Stimulated activated CD4-positive, alpha-beta T cell treated with anti-CD3 and anti-CD28 coated beads, Interleukin-2, amount 100 ng/mL, for 48 hours (primary cell): ENCODE measurements at places on chromosomes 12 and 14.

DNA sequence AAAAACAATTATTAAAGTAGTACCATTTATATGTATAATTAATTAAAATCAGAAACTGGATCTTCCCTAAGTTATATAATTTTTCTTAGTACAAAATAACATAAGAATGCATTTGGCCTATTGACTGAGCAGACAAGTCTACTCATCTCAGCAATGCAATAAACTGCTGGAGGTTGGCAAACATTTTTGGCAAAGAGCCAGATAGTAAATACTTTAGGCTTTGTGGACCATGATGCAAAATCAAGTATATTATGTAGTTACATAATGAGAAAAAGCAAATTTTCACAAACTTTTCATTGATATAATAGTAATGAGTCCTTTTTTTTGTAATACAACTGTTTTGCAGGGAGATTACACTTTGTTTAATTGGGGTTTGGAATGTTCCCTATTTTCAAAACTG is 30.9 kb downstream of the ERGIC2 start:
- DNase-seq = no peak

- DNase-seq = no peak
Measured at GRCh38 chr14:95255487-95255886, 64.2 kb downstream of the CLMN start.

GRCh38 chr12:63103494-63104131 is 47.4 kb downstream of the AVPR1A start:
- DNase-seq = peak; percentile 1

DNA sequence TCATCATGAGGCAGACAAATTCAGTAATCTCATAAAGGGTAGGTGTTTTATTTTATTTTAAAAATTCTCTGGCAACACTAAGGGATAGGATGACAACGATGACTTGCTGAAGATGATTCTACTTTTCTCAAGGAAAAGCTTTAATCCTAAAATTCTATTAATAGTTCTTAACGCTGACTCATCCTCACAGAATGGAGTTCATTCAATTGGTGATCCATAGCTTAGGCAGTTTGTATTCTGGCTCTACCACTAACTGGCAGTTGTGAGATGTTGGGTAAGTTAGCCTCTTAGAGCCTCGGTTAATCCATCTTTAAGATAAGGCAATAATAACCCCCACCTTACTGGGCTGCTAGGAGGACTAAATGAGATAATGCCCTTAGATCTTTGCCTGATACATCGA is 116.3 kb downstream of the RTN1 start:
- DNase-seq = no peak

- DNase-seq = no peak
Measured at GRCh38 chr14:58258156-58258555, 13.5 kb downstream of the PSMA3 start.

DNA sequence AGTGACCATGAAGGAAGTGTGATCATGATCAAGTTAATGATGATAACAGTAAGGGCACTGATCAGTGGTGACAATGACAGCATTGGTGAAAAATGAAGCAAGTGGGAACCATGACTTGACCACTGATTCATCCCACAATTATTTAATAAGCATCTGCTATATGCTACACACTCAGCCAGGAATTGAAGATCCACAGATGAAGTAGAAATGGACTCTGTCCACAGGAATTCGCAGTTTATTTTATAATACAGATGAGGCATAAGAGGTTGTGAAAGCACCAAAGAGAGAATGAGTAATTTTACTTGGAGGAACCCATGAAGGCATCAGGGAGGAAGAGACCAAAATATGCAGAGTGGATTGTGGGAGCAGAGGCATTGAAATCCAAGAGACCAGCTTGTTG is 33.8 kb upstream of the SMUG1 start:
- DNase-seq = no peak

- no peak for DNase-seq
Measured at GRCh38 chr12:83985084-83985483, 927.5 kb downstream of the SLC6A15 start.

DNA sequence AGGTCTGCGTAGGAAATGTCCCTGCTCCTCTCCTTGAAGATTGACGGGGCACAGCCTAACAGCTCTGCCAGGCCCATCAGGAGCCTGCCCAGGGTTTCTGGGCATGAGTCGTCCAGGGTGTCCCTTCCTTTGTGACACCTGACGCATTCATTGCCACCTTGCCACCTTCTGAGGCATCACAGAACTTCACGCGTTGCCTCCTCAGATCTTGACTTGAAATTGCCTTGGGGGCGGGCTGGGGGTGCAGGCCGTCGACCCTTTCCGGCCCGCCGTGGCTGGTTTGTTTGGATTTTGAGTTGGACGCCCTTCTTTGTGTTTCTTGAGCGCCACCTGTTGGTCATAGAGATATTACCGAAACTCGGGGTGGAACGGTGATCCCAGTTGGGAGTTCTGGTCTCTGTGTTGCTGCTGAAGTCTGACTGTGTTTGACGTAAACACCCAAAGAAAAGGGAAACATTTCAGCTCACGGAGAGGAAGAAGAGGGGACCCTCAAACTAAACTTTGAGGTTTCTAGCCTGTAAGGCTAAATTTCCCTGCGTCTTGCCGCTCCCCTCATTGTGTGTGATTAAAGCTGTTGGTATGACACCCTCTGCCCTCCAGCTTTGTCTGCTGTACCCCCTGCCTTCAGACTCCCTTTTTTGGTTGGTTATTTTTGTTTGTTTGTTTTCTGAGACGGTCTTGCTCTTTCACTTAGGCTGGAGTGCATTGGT is 44.6 kb downstream of the MLXIP start:
- peak; percentile 72 for DNase-seq

DNA sequence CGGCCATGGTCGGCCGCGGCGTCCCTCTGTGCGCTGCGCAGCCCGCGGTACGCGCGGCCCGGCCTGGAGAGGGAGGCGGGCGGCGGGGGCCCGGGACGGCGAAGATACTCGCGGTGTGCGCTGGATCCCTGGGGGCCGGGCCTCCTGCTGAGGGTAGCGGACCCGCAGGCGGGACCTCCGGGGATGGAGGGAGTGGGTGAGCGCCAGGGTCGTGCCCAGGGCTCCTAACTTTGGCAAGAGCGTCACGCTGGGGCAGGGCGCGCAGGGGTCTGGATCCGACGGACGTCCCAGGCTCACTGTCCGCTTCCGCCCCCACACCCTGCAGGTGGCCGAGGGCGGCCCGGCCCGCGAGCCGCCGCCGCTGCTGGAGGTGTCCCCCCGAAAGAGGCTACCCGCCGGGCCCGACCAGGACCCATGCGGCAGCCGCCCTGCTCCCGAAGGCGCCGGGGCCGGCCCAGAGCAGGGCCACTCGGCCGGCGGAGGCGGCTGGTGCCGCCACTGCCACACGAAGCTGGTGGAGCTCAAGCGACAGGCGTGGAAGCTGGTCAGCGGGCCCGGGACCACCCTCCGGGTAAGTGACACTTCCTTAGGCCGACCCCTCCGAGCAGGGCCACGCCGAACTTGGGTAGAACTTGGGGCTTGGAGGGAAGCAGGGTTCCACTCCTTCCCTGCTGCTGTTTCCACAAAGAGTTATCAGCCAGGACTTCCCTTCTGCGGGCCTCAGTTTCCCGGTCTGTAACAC is 502 bp downstream of the KIF26A start:
- DNase-seq = no peak

- DNase-seq = no peak
Measured at GRCh38 chr14:24913021-24913420, 136.9 kb downstream of the STXBP6 start.

DNA sequence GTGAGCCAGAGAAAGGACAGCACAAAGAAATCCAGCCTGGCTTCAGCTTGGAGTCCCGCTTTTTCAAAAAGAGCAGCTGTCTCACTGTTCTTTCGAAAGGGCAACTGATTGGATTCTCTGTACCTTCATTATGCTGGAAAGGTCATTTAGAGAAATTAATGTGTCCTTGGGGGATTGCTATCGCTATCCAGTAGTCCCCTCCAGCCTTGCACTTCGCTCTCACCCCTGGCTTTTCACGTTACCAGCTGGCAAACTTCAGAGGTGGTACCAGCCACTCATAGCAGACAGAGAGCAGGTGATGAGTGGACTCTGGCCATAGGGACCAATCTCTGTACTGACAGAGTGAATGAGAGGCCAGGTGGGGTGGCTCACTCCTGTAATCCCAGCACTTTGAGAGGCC is 11.8 kb upstream of the NUAK1 start:
- DNase-seq = no peak

- DNase-seq = no peak
Measured at GRCh38 chr14:75443203-75443969, 15.6 kb downstream of the JDP2 start.

GRCh38 chr12:90858252-90858651 is 96.7 kb downstream of the CCER1 start:
- DNase-seq = no peak

DNA sequence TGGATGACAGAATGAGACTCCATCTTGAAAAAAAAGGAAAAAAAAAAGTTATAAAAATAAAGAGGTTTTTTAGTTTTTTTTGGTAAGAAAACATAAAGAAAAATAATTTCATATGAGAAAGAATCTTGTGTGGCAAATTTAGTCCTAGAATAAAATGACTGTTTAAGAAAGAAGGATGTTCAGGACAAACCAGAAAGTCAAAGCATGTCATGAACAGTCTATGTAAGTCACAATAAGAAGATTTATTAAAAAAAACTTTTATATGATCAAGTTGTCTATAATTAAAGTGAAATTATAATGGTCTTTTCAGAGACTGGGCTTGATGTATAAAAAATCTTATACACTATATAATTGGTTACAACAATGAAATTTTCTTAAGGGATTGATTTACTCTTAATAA is 68.1 kb upstream of the HECTD1 start:
- no peak for DNase-seq

DNA sequence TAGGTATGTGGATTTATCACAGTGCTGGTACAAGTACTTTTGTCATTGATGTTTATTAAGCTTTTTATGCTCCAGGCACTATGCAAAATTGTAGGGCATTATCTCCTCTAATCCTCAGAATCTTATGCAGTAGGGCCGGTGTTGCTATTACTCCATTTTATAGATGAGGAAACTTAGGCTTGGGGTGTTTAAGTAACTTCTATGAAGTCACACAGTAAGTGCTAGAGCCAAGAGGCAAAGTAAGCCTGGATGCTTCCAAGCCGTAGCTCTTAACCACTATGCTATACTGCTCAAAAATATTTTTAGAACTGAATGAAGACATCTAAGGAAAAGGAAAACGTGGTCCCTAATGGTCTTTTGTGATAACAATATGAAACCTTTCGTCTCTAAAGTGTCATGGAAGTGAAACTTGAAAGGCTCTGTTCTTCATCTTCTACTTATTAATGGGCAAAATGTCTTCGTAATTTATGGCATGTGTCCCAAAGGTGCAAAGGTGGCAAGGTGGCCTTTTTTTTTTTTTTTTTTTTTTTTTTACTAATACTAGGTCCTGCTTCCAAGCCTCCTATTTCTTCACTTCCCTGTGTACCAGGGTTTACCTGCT is 85.2 kb downstream of the ETV6 start:
- DNase-seq = no peak

- no peak for DNase-seq
Measured at GRCh38 chr12:82554529-82554928, 132.2 kb upstream of the TMTC2 start.

- no peak for DNase-seq
Measured at GRCh38 chr14:26377150-26377549, 220.7 kb downstream of the NOVA1 start.

- no peak for DNase-seq
Measured at GRCh38 chr14:104138098-104138717, at the start of gene KIF26A. Gene KIF26A, plus strand, starts transcription at chr14:104138587. Its CDS starts 136 bp downstream, at chr14:104138723.

DNA sequence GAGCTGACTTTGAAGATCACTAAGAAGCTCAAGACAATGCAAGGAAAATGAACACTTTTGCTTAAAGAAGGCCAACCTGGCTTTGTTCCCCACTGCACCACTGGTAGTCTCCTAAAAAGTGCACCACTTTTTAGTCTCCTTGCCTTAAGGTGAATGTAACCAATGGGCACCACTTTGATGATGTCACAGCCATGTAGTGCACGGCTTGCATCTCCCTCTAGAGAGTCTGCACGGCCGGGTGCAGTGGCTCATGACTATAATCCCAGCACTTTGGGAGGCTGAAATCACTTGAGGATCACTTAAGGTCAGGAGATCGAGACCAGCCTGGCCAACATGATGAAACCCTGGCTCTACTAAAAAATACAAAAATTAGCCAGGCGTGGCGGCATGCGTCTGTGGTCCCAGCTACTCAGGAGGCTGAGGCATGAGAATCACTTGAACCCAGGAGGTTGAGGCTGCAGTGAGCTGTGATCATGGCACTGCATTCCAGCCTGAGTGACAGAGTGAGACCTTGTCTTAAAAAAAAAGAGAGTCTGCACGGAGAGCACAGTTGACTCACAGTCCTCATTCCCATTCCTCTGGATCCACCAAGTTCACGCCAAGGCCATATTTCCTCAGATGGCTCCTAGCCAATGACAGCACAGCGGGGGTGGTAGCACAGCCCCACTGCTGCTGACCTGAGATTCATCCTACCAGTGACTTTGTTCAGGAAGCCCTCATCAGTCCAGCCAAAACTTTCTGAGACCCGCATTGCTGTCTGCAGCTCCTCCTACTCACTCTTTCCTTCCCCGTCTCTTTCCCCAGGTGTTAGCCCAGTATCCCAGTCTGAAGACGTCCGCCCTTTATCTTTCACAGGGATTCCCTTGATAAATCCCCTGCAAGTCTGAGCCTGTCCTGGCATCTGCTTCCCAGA is 16.5 kb upstream of the IFT81 start:
- DNase-seq = no peak

DNA sequence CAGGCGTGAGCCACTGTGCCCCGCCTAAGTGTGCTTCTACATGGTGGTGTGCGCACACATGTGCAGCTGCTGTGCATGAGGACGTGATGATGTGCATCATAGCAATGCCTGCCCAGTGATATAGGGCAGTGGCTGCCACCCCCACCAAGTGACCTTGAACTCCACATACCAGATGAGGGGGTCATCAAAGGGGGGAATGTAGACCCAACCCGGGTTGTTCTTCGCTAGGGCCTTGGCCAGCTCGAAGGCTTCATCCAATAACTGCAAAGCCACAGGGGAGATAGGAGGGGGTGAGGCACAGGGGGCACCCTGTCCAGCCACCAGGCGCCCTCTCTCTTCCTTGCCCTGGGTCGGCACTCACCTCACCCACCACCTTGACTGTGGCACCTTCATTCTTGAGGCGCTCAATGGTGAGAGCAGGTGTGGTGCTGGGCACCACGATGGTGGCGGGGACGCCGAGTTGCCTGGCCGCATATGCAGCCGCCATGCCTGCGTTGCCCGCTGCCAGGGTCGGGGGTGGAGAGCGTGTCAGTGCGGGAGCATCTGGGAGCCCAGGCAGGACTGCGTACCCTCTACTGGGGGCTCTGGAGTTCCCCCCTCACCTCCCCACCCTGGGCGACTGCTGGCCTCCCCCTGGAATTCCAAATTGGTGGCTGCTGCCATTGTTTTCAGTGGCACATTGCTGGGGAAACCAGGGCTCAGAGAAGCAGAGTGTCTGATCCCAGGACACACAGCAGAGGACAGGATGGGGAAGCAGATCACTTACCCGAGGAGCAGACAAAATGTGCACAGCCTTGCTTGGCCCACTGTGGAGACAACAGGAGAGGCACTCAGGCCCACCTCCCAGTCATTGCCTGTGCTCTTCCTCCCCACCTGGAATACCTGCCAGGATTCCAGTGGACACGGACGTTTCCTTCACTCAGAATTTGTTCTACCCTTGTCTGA is 5.1 kb downstream of the SDS start:
- DNase-seq = no peak

- DNase-seq = no peak
Measured at GRCh38 chr14:68970038-68970612, 9.0 kb downstream of the ACTN1 start.
